ENCODE measurements at places on chromosomes 5 and 9. TPM values are rescaled to one million over a fixed set of nuclear protein-coding genes. Genes with fewer than 3 reads are reported as not detected.

- no peak for DNase-seq
These were observed 361.0 kb upstream of the CDH6 start for GRCh38 chr5:30832519-30832918.

GRCh38 chr5:172370648-172371545 is 83.4 kb downstream of the SH3PXD2B start:
- DNase-seq: peak; percentile 67

DNA sequence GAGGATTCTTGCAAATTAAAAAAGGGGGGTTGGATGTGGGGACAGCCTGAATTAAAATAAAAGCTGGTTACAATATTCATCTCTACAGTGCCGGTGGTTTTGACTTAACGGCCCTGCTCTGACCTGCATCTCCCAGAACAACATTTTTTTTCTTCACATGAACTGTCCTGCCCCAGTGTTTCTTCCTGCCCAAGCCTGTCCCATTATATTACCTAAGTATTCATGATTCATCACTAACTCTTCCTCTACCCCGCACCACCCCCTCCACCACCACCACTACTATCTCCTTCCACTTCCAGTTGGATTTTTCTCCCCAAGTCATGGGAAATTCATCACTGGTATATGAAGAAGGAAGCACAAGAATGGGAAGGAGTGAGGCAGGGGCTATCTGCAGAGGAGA is 90.1 kb downstream of the ZFAND5 start:
- no peak for DNase-seq

DNA sequence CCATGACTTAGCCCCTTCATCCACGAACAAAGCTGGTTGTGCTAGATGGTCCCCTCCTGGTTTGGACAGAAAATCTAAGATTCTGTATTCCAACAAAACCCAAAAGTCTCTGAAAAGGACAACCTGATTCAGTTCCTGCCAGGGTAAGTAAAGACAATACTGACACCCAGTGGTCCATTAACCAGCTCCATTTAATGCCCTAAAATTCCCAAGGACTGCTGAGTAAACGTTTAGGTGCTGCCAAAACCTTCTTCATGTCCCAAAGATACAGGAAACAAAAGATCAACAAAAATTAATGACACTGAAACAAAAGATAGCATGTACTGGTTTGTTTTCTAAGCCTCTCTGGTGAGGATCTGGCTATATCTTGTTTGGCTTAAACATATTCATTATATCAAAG is 25.3 kb upstream of the PPP1R2B start:
- DNase-seq: peak; percentile 77

DNA sequence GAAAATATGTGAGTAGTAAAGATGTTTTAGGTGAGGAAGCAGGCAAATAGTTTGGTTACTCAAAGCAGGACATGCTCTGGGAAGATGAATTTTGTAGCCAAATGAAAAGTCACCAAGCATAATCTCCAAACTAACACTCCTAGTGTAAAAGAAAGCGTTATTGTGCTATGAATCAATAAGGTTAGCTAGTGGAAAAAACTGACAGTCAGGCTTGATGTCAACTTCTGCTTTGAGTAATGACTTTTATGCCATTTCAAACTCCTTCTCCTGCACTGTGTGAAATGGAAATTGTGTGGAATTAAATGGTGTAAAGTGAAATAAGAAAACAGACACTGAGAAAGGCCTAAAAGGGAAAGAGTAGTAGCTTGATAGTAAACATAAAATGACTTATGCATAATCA is 637.2 kb upstream of the DMAC1 start:
- DNase-seq: no peak

DNA sequence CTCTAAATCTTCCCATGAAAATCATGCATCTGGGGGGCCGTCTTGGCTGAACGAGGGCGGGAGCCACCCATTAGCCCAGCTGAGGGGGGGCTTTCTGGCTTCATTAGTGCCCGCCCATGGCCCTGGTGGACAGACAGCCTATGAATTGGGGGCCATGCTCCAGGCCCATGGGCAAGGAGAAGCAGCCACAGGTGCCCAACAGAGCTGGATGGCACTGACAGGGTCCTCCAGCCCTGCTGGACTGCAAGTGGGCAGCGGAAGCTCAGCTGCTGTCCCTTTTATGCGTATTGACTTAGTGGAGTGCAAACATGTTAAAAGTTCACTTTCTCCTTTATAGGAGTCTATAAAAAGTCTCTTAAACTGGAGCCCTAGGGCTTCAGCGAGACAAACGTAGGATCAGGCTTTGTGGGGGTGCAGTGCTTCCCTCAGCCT is 75.3 kb downstream of the MACROH2A1 start:
- DNase-seq: no peak

DNA sequence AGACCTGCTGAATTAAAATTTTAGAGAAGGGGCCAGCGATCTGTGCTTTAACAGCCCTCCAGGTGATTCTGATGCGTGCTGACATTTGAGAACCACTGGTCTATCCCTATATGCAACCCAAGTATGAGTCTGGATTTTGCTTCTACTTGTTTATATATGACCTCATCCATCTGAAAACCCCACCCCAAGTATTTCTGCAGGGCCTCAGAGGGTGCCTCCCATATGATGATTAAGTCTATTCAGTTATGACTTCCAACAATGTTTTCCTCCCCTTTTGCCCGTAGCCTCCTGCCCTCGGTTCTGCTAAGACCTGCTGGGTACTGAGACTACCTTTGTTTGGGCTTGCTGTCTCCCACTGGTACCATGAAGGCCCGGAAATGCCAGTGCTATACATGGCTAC is 376.0 kb upstream of the SMARCA2 start:
- no peak for DNase-seq

GRCh38 chr5:96961053-96961452 is 25.2 kb downstream of the LNPEP start:
- DNase-seq: no peak

DNA sequence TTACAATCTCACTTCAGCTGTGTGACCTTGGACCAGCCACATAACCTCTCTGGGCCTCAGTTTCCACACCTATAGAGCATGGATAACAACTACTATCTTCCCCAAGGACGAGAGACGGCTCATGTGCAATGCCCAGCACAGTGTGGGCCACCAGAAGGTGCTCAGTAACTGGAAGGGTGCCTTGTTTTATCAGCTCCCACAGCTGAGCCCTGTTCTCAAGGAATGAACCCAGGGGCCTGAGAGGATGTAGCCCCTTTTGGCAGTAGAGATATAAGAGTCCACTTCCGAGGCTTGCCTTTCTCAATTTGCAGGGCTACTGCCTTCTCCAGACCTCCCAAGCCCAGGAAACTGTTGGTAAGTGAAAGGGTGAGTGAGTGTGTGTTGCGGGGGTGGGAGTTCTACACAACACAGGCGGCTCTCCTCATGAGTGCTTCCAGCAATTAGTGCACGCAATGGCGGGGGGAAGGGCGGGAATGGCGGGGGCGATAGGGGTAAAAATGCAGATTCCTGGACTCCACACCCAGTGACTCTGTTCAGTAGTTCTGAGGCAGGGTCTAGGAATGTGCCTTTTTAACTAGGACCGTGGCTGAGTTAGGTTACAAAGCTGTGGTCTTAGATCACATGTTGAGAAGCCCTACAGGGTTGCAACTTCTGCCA is 185.1 kb downstream of the FSTL4 start:
- DNase-seq: no peak

DNA sequence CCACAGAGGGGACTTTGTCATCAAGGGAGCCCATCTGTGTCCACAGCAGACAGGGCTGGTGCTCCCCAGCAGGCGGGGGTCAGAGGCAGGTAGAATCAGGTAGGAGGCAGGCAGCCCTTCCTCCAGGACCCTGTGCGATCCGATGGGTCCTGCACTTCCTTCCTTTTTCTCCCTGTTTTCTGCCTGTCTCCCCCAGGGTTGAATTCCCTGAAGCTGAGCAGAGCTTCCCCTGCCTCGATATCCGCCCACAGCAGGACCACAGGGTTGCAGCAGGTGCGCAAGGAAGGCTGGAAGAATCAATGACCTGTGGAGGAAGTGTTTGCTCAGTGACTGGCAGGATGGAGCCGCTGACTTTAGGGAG is 69.2 kb downstream of the MRPL36 start:
- no peak for DNase-seq

Gene PCSK5
- total RNA-seq: 0.08 TPM

Gene HEMGN
- total RNA-seq: not detected

Gene TMEM174
- not detected for total RNA-seq

Measured in SK-MEL-5 (cell line).